ENCODE measurements at places on chromosomes 11 and 22.

DNA sequence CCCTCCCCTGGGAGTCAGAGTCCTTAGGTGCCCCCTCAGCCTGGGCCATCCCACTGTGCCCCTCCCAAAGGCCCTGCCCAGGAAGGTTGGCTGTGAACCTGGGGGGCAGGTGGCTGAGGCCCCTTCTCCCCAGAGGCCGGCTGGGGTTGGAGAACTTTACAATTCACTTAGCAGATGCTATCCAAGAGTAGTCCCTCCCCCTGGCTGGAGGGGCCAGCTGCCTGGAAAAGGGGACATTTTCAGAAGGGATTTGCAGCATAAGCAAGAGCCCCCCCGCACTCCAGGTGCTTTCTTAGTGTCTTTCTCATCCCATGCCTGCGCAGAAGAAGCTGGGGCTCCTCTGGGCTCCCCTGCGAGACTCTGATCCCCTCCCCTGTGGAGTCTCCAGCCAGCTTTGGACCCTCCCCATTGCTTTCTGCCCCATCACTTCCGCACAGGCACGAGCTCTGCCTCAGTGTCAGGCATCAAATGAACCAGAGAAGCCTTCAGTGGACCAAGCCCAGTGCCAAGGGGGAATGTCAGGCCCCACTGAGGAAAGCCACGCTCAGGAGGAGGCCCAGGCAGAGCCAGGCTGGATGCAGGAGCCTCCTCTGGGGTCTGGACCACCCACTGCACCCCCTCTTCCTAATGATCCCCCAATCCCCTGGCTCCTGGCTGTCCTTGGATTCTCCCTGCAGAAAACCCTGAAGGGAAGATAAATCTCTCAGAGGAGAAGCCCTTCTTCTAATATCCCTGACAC, 3.7 kb downstream of the SSTR3 start:
- no peak for DNase-seq

DNA sequence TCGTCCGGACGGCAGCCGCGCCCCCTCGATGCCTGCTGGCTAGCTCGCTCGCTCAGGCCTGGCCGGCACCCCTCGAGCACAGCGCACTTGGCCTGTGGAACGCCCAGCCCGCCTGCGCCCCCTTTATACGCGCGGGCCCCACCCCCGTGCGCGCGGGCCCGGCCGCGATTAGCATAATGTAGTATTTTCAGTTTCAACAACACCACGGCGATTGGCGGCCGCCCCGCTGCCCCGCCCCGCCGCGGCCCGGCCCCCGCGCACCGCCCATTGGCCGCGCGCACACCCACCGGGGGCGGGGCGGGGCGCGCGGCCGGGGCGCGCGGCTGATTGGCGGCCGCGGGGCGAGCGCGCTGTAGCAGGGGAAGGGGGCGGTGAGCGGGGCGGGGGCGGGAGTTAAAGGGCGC, at the start of gene CDKN1C:
TSS of gene CDKN1C (minus strand) at position 98 of the 404 bp plus-strand sequence. CDS start 319 bp downstream, outside the sequence.
- DNase-seq = peak; percentile 80

DNA sequence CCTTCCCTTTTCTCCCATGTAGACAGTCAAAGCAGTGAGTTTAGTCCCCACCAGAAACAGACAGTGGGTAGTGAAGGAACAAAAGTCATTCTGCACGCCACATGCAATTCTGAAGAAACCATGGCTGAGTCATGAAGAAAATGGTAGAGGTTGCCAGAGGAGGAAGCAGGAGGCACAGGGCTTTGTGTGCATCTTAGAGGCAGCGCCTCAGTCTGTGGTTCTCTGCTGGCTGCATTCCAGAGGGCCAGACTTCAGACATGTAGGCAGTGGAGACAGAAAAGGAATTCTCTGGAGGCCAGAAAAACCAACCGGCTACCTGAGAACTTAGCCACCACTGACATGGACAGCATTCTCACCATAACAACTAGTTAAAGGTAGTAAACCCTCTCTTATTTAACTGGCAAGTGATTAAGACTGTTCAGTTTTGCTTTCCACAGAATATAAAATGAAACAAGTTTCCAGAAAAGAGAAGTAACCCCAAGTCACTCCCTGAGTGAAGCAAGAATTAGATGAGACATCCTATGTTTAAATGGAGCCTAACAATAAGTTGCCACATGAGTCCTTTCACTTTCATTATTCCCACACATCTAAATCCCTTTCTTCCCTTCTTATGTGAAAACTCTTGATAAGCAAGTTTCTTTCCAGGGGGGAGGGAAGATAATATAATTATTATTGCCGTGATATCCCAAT, 556.1 kb downstream of the SOX6 start:
- DNase-seq = no peak

- DNase-seq = peak; percentile 18
These were observed 20.8 kb upstream of the CHKA start for GRCh38 chr11:68142028-68142412.

GRCh38 chr11:20715464-20715863, 46.1 kb downstream of the NELL1 start:
- DNase-seq = no peak

DNA sequence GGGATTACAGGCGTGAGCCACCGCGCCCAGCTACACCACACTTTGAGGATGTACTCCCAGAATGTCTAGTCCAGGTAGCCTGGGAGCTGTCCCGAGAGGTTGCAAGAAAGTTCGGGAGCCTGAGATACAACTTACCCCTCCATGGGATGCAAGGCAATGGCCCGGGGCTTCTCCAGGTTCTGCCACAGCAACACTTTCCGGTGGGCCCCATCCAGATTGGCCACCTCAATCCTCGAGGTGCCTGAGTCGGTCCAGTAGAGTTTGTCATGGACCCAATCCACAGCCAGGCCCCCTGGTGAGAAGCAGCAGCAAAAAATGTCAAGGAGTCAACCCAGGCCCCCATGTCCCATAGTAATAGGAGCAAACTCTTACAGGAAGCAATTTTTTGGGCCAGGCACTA, 25.5 kb downstream of the LRP4 start:
- DNase-seq = no peak

- no peak for DNase-seq
These were observed 5.3 kb downstream of the HNRNPUL2 start for GRCh38 chr11:62721994-62722393.

- no peak for DNase-seq
These were observed 111.6 kb downstream of the KCNQ1OT1 start for GRCh38 chr11:2587976-2588748.

GRCh38 chr11:29087200-29087812, 929.5 kb downstream of the KCNA4 start:
- no peak for DNase-seq

DNA sequence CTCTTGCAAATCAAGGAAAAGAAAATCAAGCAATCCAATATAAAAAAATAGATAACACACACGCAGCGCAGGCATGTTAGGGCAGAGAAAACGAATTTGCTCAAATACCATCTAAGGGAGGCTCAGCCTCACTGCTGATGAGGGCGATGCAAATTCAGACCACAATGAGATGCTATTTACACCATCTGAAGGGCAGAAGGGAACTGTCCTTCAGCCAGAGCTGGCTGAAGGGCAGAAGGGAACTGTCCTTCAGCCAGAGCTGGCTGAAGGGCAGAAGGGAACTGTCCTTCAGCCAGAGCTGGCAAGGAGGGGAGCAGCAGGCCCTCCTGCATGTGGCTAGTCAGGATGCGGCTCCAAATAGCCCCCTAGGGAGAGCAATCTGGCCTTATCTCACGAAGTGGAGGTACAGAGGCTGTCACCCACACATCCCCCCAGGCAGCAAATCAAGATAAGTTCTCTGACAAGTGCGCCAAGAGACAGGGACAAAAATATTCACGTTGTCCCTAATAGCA, 7.6 kb upstream of the SLC39A13 start:
- no peak for DNase-seq

DNA sequence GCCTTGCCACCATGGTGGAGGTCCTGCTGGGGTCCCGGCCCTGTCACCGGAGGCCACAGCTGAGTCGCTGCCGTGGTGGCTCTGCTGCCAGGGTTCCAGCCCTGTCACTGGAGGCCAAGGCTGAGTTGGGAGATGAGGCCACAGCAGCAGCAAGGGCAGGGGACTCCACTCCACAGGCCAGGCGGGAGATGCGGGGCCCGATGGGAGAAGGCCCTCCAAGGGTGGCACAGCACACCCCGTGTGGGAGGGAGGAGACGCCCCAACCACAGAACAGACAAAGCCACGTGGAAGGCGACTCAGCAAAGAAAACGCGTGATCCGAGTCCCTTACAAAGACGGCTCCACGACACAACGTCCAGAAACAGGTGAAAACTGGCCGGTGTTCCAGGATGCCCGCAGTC, 159.3 kb downstream of the BRD1 start:
- DNase-seq = no peak

DNA sequence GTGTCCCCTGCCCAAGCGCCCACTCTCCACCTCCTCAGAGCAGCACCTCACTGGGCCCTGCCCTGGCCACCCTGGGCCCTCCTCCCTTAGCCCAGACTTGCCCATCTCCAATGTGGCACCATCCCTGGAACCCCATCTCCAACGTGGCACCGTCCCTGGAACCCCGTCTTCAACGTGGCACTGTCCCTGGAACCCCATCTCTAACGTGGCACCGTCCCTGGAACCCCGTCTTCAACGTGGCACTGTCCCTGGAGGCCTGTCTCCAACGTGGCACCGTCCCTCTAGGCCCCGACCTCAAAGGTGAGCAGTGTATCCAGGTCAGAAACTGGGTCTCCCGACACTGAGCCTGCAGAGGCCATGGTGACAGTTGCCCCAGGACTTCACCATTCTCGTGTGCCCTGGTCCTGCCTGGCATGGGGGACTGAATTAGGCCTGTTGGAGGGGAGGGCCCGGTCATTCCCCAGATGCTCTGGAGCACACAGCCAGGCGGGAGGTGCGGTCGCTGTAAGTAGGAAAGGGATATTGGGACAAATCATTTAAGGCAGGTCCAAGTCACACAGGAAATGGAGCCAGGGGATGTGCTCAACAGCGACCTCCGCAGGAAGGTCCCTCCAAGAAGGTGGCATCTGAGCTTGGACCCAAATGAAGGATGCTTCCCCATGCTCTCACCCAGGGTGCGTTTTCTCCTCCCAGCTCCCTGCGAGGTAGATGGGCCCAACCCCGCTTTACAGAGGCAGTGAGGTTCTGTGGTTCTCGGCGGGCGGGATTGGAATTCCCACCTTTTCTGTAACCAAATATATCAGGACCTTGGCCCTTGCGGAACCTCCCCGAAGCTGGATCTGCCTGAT, 2.4 kb upstream of the CTSD start:
- DNase-seq = no peak

GRCh38 chr11:9625162-9625561, 38.7 kb upstream of the SWAP70 start:
- no peak for DNase-seq

DNA sequence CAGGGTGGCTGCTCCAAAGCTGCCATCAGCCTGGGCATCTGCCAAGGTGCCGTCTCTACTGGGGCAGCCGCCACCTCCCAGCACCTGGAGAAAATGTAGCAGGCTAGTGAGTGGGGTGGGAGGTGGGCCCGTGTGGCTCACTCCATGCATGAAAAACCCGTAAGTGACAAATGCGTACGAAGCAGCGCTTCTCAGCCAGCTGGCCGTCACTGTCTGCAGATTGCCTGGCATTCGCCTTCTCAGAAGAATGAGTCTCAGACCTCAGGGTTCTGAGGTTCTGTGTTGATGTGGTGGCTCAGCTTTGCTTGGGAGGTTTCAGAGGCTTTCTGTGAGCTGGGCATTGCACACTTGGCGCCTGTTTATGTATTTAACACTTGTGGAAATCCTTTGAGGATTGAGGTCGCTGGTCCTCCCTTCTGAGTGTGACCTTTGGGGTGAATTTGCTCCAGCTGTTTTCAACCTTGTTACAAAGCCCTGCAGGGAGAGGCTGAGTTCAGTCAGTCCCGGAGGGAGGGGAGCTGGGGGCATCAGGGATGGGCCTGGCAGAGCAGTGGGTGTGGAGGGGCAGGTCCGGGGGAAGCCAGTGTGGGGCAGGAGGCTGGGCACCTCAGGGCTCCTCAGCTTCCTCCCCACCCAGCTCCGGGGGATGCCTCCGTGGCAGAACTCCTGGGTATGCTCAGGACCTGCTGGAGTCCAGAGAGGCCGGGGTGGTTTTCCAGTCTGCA, 977.0 kb downstream of the TBC1D22A start:
- no peak for DNase-seq

DNA sequence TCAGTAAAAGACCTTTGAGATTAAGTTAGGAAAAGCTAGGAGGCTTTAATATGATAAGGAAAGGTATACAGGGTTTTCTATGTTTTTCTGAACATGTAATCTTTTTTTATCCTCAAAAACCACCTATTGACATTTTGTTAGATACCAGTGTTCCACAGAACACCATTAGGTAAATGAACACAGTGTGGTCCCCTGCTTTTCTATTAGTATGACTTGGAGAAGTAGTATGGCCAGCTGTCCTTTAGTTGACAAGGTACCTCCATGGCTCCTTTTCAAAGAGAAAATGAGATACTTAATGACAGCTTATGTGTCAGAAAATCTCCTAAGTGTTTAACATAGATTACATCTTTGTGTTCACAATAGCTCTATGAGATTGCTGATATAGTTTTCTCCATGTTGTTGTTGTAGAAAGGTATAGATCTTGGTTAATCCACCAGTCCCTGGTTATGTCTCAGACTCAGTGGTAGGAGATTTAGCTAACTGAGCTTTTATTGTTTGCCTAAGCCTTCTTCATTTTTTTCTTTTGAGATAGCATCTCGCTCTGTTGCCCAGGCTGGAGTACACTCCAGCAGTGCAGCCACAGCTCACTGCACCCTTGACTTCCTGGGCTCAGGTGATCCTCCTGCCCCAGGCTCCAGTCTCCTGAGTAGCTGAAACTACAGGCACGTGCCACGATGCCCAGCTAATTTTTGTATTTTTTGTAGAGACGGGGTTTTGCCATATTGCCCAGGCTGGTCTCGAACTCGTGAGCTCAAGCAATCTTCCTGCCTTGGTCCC, 46.0 kb downstream of the STIM1 start:
- no peak for DNase-seq

- peak; percentile 42 for DNase-seq
These were observed 196.9 kb downstream of the CSNK2A3 start for GRCh38 chr11:11155962-11156815.

DNA sequence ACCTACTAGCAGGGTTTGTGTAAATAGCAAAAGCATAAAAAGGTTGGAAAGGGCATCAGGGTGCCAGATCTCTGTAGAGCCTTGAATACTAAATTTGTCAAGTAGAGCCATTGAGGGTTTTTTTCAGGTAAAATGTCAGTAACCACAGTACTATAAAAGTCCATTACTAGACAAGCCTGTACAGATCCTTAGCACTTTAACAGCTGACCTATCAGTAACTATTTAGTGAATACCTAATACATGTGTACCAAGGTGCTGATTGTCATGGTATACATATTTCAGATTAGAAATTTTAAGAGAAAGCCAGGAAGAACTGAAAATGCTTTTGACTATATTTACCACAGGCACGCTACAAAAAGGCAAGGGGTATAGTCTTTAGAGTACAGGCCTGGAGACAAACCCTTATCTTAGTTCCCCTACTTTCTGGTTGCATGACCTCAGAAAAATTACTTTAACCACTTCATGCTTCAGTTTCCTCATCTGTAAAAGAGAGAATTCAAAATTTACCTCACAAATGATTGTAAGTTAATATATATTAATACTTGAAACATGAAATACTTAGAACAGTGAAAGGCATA, 57.9 kb downstream of the RAB38 start:
- DNase-seq = no peak

GRCh38 chr11:29755474-29755873, 261.4 kb downstream of the KCNA4 start:
- no peak for DNase-seq

- no peak for DNase-seq
These were observed 1.3 kb upstream of the SCARF2 start for GRCh38 chr22:20438678-20439492.

Measured in activated T-cell treated with anti-CD3 and anti-CD28 coated beads for 1 hour (primary cell).